ENCODE measurements at places on chromosomes 2 and 18.

DNA sequence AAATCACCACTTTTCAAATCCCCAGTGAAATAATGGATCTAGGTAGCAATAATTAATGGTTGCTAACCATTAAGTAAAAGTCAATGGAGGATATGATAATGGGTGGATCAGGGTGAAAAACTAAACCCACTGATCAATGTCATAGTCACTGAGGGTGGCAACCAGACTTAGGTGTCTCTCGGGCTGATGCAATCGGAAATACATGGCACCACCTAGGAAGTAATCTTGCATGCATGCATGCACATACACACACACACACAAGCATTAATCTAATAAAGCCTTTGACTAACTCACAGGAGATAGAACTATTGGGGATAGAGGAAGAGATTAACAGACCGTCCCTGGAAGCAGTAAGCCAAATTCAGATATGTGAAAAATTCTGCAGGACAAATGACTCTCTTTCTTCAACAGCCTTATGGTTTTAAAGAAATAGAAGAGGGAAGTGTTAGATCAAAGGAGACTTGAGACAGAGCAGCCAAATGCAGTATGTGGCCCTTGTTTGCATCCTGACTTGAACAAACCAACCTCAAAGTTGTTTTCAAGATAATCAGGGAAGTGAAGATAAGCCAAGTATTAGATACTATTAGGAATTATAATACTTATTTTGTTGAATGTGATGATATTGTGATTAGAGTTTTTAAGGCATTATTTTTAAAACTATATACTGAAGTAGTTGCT is 186.0 kb upstream of the RMP24 start:
- DNase-seq: no peak

DNA sequence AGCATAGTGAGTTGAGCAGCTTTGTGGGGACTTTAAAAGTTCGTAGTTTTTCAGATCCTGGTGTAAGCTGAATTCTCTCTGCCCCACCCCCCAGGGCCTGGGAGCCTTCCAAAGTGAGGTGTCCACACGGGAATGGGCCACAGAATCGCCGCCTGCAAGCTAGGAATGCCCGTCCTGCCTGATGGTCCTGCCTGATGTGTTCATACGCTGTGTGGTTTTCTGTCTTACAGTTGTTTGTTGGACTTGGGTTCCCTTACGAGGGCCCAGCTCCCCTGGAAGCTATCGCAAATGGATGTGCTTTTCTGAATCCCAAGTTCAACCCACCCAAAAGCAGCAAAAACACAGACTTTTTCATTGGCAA is 158.7 kb downstream of the MGAT5 start:
- no peak for DNase-seq

DNA sequence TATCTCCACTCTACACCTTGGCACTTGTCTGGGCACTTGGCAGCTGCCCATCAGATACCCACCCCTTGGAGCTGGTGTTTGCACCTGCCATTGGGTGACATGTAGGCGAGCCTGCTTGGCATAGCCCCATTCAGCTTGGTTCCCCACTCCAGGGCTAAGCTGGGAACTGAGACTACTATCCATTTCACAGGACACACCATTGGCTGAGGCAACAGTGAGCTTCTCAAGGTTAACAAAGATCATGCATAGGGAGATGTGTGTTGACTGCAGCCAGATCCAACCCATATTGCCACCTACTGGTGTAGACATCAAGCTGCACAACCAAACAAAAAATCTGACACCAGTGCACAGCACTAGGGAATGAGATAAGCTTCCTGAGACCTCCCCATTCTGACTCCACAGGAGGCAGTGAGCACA is 1389.8 kb upstream of the TMEFF2 start:
- DNase-seq: no peak

DNA sequence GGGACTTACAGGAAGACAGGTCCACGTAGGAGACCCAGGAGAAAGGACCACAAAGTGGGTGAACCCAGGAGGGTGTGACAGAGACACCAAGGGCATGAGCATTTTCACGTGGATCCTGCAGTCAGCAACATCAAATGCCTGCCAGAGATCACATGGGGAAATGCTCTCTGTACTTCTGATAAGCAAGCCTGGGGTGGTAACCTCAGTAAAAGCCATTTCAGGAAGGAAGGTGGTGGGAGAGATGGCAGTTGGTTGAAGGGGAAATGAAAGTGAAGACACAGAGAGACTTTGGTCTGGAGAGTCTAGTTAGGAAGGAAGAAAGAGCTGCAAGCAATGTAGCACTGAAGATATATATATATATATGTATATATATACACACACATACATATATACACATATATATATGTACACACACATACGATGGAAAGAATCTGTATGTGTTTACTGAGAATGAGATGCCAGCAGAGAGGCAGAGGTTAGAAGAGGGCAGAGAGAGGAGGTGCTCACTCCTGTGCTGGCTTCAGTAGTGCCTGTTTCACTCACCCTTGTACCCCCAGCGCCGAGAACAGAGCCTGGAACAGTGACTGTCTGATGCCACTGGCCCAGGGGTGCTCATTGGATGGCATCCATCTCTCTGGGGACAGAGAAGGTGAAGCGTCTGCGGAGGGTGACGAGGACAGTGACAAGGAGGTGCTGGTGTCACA is 314.9 kb downstream of the AFF3 start:
- DNase-seq: no peak

GRCh38 chr2:3703236-3703756 is at the start of gene DCDC2C:
Gene DCDC2C (plus strand): TSS chr2:3703575. CDS start chr2:3703752, 177 bp downstream.
- DNase-seq: no peak

- DNase-seq: no peak
These were observed 43.9 kb downstream of the ACVR2A start for GRCh38 chr2:147888680-147889079.

Data from SHP77 treated with DMSO at 0.1 percent for 48 hours (cell line).